Left lobe of liver (tissue), 2 donors: ENCODE measurements at places on chromosomes 5 and 9. TPM values are rescaled to one million over a fixed set of nuclear protein-coding genes. Genes with fewer than 3 reads are reported as not detected.

The PTGDS gene
- 5.2 TPM for total RNA-seq

The RNF130 gene
- total RNA-seq = 102 TPM

The SPATA31C1 gene
- total RNA-seq = not detected

The ANKRD20A1 gene
- 0.48 TPM for total RNA-seq

The IL3 gene
- not detected for total RNA-seq

The GPR21 gene
- 0.55 TPM for total RNA-seq

The GARNL3 gene
- 7.4 TPM for total RNA-seq

The DMRT3 gene
- not detected for total RNA-seq

The WNK2 gene
- total RNA-seq = 3.7 TPM

The TPPP gene
- 4.1 TPM for total RNA-seq

The ARHGEF39 gene
- 0.40 TPM for total RNA-seq

The TSSK1B gene
- total RNA-seq = not detected
